Epithelial cell of esophagus (primary cell): ENCODE measurements at places on chromosomes 2 and 18.

- DNase-seq, result no peak
These were observed 34.9 kb downstream of the TEX44 start for GRCh38 chr2:231627384-231628120.

DNA sequence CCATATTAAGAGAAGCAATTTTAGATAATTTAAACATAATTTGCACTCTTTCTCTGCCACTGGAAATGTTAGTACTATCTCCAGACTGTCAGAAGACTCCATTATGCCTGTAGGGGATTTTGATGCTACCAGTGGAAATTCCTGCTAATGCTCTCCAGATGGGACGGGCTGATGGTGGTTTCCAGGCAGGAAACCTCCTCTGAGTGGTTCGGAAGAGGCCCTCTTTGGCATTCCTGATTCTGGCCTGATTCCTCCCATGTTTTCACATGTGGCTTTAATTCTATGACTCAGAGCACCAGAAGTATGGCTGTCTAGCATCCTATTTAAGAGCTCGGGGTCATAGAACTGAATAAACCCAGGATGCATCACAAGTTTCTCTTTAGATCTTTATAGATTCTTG lies 70.9 kb upstream of the ST6GAL2 start:
- no peak for DNase-seq

DNA sequence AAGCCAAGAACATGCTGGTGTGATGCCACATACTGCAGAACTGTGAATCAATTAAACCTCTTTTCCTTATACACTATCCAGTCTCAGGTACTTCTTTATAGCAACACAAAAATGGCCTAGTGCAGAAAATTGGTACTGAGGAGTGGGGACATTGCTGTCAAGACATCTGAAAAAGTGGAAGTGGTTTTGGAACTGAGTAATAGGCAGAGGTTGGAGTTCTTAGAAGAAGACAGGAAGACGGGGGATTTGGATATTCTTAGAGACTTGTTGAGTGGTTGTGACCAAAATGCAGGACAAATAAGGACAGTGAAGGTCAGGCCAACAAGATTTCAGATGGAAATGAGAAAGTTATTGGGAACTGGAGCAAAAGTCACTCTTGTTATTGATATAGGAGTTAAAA lies 31.3 kb upstream of the CDH2 start:
- no peak for DNase-seq

- DNase-seq, result no peak
These were observed 43.2 kb upstream of the MAPRE3 start for GRCh38 chr2:26927221-26927620.

GRCh38 chr18:77067291-77068061 lies 65.1 kb downstream of the MBP start:
- DNase-seq, result peak; percentile 78

- DNase-seq, result peak; percentile 96
These were observed 9.2 kb upstream of the KYNU start for GRCh38 chr2:142868229-142868762.

- no peak for DNase-seq
These were observed 65.6 kb downstream of the EHD3 start for GRCh38 chr2:31299547-31299946.

GRCh38 chr2:1518867-1519530 lies 105.7 kb downstream of the TPO start:
- DNase-seq, result no peak

DNA sequence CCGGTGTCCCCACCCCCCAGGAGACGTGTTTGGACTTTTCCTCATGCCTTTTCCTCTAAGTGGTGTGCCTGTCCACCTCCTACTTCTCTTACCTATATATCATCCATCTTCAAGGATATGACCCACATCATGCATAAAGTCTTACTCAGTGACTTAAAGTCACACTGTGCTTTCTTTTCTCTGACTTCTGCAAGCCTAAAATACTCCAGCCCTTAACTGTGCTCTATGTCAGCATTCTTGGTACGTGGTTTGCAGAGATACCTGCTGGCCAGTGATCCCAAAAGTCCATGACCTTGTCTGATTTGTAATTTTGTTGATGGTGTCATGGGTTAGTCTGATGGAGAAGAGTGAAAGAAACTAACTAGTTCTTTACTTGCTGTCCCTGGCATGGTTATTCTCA lies 393.6 kb upstream of the NRP2 start:
- DNase-seq, result no peak

- no peak for DNase-seq
These were observed 35.6 kb downstream of the UBR3 start for GRCh38 chr2:169862816-169863215.

- DNase-seq, result no peak
These were observed 198.7 kb downstream of the DOK6 start for GRCh38 chr18:69599377-69599776.

DNA sequence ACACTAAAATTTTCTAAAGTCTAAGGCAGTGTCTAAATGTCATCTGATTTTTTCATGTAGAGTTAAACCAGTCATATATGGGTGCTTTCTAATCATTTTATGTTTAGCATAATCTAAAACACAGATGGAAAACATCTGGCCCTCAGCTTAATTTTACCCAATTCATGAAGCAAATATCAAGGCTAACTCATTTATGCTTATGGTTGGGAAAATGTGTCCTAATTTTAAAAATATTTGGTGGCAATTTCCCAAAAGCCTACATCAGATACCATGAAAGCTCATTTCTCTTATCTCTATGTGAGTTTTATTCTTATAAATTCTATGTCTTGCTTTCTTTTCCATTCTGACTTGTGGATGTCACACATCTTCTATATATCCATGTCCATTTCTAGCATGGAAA lies 7.2 kb downstream of the SP5 start:
- DNase-seq, result no peak

GRCh38 chr2:171410101-171410500 lies 23.7 kb downstream of the METTL8 start:
- DNase-seq, result peak; percentile 90

DNA sequence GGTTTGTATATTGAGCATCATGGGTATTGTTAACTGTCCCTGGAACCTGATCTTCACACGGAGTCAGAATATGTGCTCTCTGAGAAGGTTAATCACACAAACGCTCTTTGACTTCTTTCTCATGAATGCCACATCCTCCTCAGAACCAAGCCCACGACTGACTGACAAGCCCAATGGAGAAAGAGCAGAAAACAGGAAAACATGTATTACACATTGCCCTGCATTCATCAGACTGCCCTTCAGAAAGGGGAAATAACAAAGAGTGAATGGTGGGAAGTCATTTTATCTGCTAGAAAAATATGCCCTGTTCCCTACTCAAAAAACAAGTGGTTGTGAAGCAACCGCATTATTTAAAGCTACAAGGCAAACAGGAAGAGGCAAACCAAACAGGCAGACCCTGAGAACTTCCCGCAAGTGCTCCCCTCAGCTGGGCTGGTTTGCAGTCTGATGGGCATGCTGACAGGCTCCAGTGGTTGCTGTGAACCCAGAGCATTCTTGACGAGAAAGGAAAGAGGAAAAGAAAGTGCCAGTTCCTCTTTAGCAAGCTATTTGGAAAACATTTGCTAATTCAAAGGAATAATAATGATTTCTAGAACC lies 172.9 kb upstream of the SETBP1 start:
- DNase-seq, result no peak

DNA sequence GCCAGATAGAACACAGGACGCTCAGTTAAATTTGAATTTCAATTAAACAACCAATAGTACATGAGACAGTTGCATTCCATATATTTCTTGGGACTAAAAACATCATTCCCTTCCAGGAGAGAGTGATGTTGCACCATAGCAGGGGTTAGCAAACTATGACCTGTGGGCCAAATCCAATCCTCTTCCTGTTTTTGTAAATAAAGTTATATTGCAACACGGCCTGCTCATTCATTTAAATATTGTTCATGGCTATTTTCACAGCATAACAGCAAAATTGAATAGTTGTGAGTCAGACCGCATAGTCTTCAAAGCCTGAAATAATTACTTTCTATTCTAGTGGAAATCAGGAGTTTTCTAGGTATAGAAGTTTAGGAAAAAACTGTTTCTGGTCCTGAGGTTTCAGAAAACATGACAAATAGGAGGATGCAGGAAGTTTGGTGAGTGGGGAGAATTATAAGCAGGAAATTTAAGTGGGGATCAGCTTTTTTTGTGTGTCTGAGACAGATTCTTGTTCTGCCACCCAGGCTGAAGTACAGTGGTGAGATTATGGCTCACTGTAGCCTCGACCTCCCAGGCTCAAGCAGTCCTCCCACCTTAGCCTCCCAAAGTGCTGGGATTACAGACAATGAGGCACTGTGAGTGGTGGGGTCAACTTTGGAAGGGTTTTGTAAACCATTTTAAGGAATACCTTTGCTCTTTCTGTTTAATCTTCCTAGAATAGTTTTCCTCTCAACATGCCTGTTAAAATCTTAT lies 131.5 kb downstream of the SOCS6 start:
- DNase-seq, result peak; percentile 50

GRCh38 chr2:46173636-46174250 lies 123.5 kb upstream of the EPAS1 start:
- no peak for DNase-seq

- no peak for DNase-seq
These were observed 68.3 kb downstream of the ACKR3 start for GRCh38 chr2:236637686-236638569.

GRCh38 chr2:60980071-60980815 lies 37.3 kb upstream of the PEX13 start:
- no peak for DNase-seq

DNA sequence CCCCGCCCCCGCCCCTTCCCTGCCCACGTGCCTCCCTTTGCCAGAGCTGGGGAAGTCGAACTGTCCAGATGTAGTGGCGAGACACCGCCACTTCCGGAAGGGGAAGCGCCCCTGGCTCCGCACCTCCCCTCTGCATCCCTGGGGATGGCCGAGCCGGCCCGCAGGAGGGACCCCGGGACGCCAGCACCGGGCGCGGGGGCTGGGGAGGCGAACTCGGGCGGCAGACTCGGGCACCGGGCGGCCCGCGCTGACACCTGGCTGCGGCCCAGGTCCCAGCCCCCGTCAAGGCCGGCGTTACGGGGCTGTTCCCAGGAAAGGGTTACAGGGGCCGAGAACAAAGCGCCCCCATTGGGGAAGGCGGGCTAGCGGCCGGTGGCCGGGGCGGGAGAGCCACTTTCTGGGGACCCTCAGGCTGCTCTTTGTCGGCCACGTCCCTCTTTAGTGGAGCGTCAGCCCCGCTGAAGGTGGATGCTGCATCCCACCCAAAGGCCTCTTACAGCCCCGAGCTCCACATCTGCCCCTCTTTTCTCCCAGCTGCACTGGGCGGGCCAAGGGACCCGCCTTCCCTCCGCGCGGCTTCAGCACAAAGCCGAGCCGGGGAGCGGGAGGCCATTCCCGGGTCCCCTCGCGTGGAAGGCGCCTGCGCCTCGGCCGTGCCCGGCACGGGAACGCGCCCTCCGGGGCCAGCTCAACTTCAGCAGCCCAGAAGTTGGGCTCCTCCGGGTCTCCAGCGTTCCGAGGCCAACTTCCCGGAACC lies 1.3 kb downstream of the SDC1 start:
- DNase-seq, result peak; percentile 46

GRCh38 chr2:15763822-15764682 lies 172.4 kb downstream of the DDX1 start:
- DNase-seq, result no peak

DNA sequence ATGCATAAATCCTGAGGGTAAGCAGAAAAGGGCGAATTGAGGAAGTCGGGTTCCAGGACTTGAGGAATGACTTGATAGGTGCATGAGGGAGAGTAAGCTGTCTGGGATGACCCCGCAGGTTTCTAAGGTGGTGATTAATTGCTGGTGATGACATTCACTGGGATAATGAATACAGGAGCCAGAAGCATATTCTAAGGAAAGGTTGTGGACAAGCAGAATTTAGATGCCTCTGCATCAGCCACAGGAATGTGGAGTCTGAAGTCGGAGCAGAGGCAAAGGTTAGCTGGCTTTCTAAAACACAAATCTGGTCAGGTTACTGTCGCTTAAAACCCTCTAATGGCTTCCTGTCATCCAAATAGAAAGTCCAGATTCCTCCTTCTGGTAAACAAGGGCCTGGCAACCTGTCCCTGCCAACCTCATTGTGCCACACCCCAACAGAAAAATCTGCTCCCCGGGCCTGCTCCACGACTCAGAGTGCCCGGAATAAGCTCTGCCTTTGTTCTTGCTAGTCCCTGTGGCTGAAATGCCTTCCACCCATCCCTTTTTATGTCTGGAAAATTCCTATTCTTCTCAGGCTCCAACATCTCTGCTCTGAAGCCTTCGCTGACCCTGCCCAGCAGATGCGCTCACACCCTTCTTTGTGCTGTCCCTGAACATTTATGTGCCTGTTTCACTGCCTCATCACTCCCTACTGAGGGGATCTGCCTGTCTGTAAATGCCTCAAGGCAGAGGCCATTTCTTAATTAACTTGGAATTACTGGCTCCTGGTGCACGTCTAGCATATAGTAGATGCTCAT lies 11.3 kb upstream of the TMEM214 start:
- DNase-seq, result no peak

- DNase-seq, result no peak
These were observed 787.9 kb upstream of the FANCL start for GRCh38 chr2:59029058-59029457.

DNA sequence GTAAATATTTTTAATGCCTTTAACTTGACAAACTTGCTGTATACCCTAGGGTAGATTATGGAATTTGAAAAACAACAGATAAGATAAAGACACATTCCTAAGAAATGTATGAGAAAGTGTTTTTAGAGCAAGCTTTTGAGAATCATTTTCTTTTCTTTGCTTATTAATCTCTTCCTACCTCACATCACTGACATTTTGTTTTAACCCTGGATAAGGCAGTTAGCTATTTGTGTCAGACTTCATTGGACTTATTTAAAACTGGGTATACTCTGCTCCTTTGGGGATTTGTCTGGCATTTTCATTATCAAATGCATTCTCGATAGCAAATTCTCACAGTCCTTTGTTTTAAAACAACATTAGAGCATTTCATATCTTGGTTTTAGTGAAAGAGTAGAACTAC lies 17.2 kb downstream of the EML4 start:
- DNase-seq, result no peak

GRCh38 chr18:9594823-9595596 lies 19.3 kb downstream of the PPP4R1 start:
- peak; percentile 92 for DNase-seq

GRCh38 chr2:171824086-171824485 lies 70.0 kb downstream of the SLC25A12 start:
- peak; percentile 13 for DNase-seq

- DNase-seq, result no peak
These were observed 22.6 kb upstream of the TMEM247 start for GRCh38 chr2:46456789-46457188.

DNA sequence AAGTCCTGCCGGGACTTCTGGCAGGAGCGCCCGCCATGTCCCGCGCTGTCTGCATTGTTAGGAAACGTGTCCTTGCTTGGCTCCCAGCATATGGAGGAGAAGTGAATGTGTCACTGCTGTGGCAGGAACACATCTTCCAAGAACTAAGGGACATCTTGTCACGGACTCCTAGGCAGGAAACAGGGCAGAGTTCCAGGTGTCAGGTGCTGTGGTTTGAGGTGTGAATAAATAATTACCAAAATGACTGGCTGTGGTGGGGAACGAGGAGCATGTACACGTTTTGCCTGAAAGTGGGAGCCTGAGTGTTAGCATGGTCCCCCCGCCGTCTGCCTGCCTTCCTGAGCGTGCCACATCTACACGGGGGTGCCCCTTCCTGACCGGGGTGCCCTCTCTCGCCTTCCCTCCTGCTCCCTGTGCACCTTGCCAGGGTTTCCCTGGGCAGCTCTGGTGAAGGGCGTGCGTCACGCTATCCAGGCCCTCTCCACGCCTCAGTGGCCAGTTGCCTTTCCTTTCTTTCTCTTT lies 237.5 kb downstream of the LDLRAD4 start:
- DNase-seq, result no peak
